Right lung (tissue), 10 donors: ENCODE measurements at places on chromosomes 16 and 17.
A peak's percentile ranks its signal among the peaks of the same experiment; 100 is the strongest.

DNA sequence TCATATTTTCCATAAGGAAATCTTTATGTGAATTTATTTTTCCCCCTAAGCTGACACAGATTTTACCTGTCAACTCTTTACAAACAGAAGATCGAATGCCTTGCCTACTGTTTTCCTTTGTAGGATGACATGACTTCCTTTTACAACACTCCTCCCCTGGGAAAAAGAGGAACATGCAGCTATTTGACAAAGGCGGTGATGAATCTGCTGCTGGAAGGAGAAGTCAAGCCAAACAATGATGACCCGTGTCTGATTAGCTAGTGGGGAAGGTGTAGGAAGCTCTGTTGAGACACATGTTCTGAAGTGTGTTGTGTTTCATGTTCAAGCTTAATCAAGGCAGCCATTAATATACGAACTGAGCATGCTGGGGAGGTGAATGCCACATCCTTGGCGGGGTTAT lies 238.0 kb downstream of the PHKB start:
- no peak for DNase-seq

- DNase-seq = no peak
Observed at GRCh38 chr17:50957600-50958575, 91.7 kb upstream of the TOB1 start.

GRCh38 chr16:8377864-8378263 lies 212.4 kb downstream of the TMEM114 start:
- no peak for DNase-seq

- peak; percentile 64 for DNase-seq
Observed at GRCh38 chr16:83472776-83473501, 334.8 kb upstream of the HSBP1 start.

- no peak for DNase-seq
Observed at GRCh38 chr16:71562552-71562951, 14.3 kb downstream of the TAT start.

- DNase-seq = no peak
Observed at GRCh38 chr16:85332175-85332574, 219.9 kb upstream of the CIBAR2 start.

DNA sequence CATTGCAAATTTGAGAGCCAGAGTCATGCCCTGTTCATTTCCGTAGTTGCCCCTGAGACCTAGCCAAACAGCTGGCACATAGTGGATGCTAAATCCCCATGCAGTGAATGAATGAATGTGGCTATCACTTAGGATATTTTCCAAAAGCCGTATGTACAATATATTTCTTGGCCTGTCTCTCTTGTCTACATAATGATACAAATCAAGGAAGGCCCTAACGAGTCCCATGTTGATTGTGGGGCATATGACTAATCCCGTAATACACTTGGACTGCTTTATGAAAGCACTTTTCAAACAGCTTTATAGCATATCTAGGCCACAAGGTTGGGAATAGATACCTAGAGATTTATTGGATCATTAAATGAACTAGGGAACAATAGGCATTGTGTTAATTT lies 478.0 kb downstream of the SLC39A11 start:
- DNase-seq = no peak

DNA sequence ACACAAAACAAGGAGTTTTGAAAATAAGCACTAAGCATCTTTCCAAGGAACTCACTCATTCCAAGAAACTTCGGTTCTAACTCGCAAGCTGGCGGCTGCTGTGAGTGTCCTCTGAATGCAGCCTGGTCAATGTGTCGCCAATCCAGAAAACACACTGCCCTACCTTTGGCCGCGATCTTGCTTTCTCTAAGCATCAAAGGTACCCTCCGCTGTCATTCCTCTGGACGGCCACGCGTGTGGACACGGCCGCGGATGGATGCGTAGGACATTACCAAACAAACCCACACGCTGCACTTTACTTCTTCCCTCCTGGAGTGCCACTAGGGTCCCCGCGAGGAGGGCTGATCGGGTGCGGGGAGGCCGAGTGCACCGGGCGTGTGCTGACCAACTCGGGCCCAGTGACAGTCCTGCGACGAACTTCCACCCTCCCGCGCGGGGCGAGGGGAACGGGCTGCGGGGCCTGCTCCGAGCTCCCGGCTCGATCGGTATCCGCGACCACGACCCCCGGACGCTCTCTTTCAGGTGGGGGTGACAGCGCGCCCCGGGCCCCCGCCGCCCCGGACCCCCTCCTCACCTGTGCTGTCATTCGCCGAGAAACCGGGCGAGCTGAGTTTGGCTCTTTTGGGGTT lies 1.1 kb downstream of the CREBBP start:
- DNase-seq = no peak

DNA sequence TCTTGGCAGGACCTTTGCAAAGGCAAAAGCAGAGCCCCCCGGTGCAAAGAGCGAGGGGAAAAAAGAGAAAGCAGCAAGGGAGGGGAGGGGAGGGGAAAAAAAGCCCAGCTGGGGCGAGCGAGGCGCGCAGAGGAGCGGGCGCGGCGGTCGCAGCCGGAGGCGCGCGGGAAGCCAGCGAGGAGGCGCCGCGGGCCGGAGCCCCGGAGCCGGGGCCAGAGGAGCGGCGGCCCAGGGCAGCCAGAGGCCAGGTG lies 129 bp downstream of the IRX5 start:
- DNase-seq = no peak
